CMK (cell line): ENCODE measurements at places on chromosomes 6 and 20.

- no peak for DNase-seq
Observed at GRCh38 chr6:123562264-123562663, 74.5 kb downstream of the TRDN start.

GRCh38 chr6:26272171-26272637 is 92.8 kb upstream of the BTN3A2 start:
- DNase-seq: no peak

- no peak for DNase-seq
Observed at GRCh38 chr6:127518710-127519468, at the start of gene MTCL3. TSS of gene MTCL3 (minus strand) at chr6:127519335.

- DNase-seq: no peak
Observed at GRCh38 chr6:56282391-56282790, 35.0 kb upstream of the COL21A1 start.

DNA sequence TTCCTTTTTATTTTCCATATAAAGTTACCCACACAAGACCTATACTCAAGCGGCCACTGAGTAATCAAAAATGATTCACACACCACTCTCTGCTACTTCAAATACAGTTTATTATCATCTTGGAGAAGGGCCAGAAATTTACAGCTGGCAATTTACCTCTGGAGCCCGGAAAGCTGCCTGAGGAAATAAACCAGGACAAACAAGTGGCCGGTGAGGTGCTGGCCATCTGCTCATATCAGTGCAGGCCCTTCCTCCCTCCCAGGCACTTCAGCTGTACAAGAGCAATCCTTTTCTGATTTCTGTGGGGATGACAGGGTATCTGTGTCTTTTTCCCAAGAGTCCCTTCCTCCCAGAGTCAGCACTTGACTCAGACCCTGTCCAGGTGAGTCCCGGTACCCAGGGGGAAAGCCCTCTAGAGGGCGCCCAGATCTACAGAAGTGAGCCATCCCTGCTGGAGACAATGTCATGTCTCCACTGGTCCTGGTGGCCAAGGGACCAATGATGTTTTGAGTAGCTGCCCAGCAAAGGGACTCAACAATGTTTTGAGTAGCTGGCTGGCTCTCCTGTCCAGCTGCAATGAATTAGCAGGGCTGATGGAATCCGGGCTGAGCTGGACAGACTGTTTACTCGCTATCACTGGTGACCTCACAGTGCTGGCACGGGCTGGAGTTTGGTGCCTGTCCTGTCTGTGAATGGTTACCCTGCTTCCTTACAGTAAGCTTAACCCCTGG is 23.6 kb downstream of the LRP11 start:
- DNase-seq: no peak

- DNase-seq: no peak
Observed at GRCh38 chr20:12225898-12226297, 308.2 kb downstream of the BTBD3 start.

DNA sequence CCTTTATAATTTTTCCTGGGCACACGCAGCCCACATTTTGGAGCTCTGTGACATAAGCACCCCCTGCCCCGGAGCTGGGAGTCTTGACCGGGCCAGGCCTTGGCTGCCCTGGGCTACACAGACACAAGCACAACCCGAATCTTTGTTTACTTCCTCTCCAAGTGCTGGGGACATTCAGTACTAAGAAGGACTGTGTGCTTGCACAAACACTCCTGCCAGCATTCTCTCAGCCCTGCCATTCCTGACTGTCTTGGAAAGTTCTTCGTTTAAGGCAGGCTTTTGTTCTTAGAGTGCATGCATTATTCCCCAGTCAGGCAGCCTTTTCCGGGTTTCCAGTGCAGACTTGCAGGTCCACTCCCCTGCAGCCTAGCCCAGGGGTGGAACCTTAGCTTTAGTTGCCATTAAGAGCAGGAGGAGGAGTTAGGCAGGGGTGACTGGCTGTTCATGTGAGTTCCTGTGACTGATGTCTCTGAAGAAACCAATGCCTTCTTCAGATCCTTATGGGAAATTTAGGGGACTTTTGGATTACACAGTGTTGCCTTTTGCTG is 28.6 kb downstream of the FOXO3 start:
- DNase-seq: no peak

GRCh38 chr6:76840041-76840745 is 623.1 kb downstream of the HTR1B start:
- DNase-seq: no peak

- no peak for DNase-seq
Observed at GRCh38 chr6:84469144-84469543, 241.7 kb upstream of the CEP162 start.

DNA sequence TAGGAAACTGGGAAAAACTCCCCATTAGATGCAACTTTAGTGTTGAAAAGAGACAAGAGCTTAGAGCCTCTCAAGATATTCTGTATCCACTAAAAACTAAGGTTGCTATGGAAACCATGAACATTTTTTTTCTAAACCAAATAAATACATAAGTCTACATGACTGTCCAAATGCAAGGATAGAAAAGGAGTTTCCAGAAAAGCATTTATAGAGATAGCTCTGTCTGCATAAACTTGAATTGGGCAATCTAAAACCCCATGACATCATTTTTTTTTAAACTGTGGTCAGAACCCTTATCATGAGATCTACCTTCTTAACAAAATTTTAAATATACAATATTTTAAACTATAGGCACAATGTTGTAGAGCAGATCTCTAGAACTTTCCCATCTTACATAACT is 36.4 kb upstream of the FAM83B start:
- DNase-seq: no peak
